ENCODE measurements at places on chromosomes 16 and 17. TPM values are rescaled to one million over a fixed set of nuclear protein-coding genes. Genes with fewer than 3 reads are reported as not detected.

The SPNS2 gene
- 4.1 TPM for total RNA-seq

DNA sequence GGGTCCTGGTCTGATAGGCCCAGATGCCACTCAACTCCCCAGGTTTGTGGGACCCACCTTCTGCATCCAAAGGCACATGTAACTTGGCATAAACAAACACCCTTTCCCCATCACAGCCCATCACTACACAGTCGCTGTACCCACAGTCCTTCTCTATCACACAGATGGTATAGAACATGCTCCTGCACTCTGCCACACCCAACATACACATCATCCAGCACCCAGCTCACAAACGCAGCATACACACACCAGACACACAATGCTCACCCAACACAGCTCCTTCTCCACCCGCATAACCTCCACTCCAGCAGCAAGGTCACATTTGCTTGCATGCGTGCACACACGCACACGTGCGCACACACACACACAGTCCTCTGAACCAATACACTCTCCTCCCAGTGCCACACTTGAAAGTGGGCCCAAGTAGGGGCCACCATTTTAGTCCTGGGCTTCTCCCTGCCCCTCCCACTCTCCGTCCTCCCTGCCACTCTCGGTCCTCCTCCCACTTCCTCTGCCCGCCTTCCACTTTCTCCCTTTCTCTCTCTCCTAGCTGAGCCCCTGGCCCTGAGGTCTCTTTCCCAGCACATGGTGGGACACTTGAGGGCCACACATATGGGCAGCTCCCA lies 8.5 kb upstream of the TMEM92 start:
- DNase-seq, result no peak

DNA sequence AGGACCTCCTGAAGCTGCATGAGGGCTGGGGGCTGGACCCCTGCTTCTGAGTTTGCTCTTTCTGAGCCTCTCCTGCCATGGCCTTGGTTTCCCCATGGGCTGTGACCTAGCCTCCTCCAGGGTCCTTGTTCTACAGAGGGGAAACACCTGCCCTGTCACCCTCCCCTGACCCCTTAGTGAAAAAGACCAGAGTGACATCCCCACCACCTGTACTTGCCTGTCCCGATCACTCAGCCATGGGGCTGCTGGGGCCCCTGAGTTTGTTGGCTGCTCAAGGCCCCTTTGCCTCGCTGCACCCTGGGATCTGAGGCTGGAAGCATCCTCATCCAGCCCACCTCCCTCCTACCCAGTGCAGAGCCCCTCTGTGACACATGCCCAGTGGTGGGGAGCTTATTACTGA lies 800 bp downstream of the NOD2 start:
- DNase-seq, result no peak

The ZFPM1 gene
- 3.9 TPM for total RNA-seq

GRCh38 chr16:89921702-89922476 lies 1.3 kb upstream of the TUBB3 start:
- DNase-seq, result peak; percentile 58
